ENCODE measurements at places on chromosomes 16 and 17. TPM values are rescaled to one million over a fixed set of nuclear protein-coding genes. Genes with fewer than 3 reads are reported as not detected.

DNA sequence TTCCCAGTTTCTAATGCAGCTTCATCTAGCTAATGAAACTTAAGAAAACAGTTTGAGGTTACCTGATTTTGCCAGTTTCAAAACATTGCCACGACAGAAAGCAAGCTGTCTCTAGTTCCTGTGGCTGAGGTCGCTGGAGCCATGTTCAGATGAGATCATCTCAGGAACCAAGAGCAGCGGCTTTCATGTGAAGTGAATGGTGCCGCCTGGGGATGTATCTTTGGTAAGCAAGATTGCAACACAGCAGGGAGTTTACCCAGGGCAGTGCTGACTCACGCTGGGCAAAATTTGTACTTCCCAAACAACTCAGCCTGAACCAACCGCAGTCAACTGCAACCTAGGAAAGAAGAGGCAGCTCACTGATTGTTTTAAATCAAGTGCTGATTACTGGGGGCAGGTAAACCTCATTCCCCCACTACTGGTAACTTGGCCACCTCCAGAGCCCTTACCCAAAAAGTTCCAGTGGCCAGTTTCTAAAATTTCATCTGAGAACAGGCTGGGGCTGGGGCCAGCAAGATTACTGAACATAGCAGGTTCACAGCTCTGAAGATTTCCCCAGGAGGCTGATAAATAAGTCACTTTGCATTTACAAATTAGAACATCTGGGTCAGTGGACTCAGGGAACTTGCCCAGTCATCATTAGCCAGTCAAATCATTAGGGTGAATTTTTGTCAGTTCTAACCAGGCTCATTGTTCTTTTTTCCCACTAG is at the start of gene RFFL:
Gene RFFL, minus strand, starts transcription at position 194 of the 710 bp plus-strand sequence. CDS start 37,154 bp downstream, outside the sequence.
- peak; percentile 83 for DNase-seq

DNA sequence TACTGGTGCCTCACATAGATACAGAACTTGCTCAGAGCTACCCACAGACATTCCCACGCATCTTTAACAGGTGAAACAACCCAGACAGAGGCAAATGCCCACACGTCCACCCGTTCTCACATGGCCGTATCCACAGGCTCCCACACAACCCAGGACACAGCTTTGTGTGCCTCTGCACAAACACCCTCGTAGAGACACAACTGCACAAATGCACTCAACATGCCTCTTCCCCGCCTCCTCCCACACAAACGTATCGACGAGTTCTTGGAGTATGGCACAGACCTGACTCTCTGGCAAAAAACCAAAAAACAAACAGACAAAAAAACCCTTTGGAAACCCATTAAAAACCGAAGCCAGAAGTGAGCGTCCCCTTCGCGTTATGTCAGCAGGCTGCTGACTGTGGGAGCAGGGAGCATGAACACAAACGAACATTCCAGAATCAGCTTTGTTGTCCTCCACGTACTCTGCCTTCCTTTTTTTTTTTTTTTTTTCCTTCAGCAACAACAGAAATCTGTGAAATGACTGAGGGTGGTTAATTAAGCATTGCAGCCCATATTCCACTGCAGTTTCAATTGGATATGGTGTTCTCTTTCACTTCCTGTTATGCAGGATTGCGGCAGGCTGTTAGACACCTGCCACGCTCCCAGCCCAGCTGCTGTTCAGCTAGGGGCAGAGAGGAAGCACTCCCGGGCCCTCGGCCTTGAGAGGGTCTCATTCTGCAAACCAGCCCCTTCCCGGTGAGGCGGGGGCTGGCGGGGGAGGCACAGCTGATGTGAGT is 313.7 kb downstream of the MAF start:
- DNase-seq, result peak; percentile 30

DNA sequence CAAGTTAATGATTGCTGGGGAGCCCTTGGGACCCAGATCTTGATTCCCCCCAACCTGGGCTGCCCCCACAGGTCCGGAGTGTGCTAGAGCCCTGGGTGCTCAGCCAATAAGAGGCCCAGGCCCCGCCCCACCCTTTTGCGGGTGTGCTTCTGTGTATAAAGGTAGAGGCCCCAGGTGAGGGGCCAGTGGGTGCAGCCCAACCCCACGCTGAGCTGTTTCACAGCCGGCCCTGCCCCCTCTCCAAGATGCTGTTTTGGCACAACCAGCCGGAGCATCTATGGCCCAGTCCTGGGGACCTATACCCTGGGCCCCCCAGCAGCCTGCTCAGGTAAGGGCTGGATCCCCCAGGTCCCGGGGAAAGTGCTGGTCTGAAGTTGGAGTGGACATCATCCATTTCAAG is 11.8 kb upstream of the STAC2 start:
- DNase-seq, result no peak

DNA sequence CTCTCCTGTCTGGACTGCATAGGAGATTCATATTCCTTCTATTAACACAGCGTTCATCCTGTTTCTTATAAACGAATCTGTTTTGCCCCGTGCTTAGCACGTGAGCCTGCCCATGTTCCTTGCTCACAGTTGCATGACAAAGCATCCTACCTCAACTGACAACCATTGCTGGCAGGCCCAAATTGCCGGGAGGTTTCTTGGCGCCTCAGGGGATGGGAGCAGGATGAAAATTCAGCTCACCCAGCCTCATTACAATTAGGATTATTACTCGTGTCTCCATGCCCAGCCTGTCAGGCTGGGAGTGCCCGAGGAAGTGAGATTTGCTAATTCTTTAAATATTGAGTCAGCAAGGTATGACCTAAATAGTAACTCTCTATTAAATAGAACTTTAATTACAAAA is 36.7 kb upstream of the HELZ start:
- no peak for DNase-seq

GRCh38 chr17:17297217-17297616 is 6.0 kb upstream of the NT5M start:
- no peak for DNase-seq

DNA sequence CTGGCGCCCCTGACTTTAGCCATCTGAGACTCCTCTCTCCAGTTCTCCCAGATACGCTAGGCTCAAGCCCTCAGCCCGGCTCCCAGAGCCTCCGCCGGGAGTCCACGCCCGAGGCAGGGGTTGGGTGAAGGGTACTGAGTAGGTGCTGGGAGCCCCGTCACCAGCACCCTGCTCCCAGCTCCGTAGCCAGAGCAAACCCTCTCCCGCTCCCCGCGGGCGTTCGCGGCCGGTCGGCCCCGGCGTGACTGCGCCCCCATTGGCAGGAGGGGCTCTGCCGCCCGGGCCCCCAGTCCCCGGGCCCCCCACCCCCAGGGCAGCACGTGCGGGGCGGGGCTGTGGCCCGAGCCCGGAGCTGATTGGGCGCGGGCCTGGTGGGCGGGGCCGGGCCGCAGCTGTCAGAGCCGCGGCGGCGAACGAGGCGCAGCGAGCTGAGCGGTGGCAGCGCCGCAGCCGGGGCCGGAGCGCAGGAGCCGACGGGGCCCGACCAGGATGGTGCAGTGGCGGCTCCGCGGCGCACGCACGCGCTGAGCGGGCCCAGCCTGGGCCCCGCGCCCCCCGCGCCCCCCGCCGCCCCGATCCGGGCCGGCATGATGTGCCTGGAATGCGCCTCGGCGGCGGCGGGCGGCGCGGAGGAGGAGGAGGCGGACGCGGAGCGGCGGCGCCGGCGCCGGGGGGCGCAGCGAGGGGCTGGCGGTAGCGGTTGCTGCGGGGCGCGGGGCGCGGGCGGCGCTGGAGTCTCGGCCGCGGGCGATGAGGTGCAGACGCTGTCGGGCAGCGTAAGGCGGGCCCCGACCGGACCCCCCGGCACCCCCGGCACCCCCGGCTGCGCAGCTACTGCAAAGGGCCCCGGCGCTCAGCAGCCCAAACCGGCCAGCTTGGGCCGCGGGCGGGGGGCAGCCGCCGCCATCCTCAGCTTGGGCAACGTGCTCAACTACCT is at the start of gene SPNS2:
Gene SPNS2, plus strand, starts transcription at position 421 of the 937 bp plus-strand sequence. Its CDS starts 167 bp downstream, at position 588.
- peak; percentile 74 for DNase-seq

CCL8 gene
- polyA plus RNA-seq, result 0.03 TPM

ZG16 gene
- polyA plus RNA-seq, result 0.01 TPM

TOX3 gene
- 0.10 TPM for polyA plus RNA-seq

CAPNS2 gene
- polyA plus RNA-seq, result not detected
